ENCODE measurements at places on chromosomes 11 and 22. TPM values are rescaled to one million over a fixed set of nuclear protein-coding genes. Genes with fewer than 3 reads are reported as not detected.

Gene NRXN2
- 8.5 TPM for total RNA-seq

Gene CARNS1
- total RNA-seq = 3.8 TPM

Gene CNTF
- 1.1 TPM for total RNA-seq

Gene PRODH
- 5.6 TPM for total RNA-seq

Gene DNHD1
- total RNA-seq = 7.0 TPM

Gene SEC14L2
- 5.1 TPM for total RNA-seq

Gene MPPED2
- total RNA-seq = 9.0 TPM

Gene KRTAP5-10
- total RNA-seq = 1.5 TPM

Gene MIEF1
- total RNA-seq = 10.7 TPM

Gene MMP1
- total RNA-seq = 0.69 TPM

Gene FOLR1
- total RNA-seq = 0.69 TPM

Gene GRM5
- 0.20 TPM for total RNA-seq

Gene PRSS23
- total RNA-seq = 22.1 TPM
